ENCODE measurements at places on chromosomes 5 and 9.

GRCh38 chr5:92444888-92445287 lies 1061.8 kb upstream of the ARRDC3 start:
- no peak for DNase-seq

GRCh38 chr5:124643336-124643735 lies 103.1 kb downstream of the ZNF608 start:
- no peak for DNase-seq

GRCh38 chr9:93267091-93267541 lies 83.2 kb downstream of the WNK2 start:
- DNase-seq, result no peak

- no peak for DNase-seq
Measured at GRCh38 chr9:10172476-10172875, 440.3 kb downstream of the PTPRD start.

GRCh38 chr9:94865582-94866452 lies 139.3 kb downstream of the AOPEP start:
- peak; percentile 42 for DNase-seq

GRCh38 chr9:8783941-8784340 lies 984.4 kb upstream of the DMAC1 start:
- no peak for DNase-seq

DNA sequence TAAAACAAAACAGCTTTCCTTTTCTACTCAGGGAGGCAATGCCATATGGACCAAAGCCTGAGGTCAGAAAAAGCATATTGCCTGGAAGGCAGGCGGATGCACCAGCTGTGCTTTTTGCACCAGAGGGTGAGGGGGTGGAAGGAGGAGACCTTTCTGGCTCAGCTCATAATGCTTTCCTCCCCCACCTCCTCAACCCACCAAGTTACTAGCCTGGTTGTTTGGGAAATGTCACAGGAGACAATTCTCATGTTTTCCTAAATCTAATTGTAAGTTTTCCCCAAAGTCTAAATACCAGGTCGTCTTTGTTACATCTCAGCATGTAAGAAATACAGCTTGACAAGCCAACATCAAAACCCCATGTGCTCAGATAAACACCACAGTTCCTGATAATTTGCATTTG lies 72.6 kb upstream of the DMRTA1 start:
- DNase-seq, result no peak

GRCh38 chr5:81336556-81336955 lies 35.2 kb downstream of the ZCCHC9 start:
- DNase-seq, result no peak

DNA sequence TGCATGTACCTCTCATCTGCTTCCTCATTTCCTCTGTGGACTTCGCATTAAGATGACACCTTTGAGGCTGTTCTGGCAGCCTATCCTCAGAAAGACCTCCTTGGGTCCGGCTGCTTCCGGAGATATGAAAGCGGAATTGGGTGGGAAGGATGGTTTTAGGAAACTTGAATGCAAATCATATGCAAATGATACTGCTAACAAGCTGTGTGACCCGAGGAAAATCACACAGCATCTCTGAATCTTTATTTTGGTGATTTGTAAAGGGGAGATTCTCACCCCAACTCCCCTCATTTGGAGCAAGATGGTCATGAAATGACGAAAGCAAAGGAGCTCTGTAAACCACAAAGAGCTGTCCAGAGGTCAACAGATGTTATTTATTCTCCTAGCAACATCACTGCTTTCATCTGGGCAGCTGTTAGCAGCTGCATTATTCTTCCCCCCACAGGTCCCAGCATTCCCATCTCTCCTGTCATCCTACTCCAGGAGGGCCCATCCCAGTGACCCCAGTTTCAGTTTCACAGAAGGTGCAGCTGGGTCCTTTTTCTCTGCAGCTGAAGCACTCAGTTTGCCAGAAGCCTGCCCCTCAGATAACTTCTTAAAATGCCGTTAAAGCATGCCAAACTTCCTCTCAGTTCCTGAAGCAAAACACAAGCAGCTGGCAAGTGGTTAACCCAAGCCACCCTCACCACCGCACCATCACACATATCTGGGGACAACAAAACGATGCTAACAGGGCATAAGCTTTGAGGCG lies 269.5 kb downstream of the SEC61B start:
- DNase-seq, result peak; percentile 61

GRCh38 chr5:150488519-150489359 lies 19.2 kb upstream of the NDST1 start:
- peak; percentile 96 for DNase-seq

- no peak for DNase-seq
Measured at GRCh38 chr9:88923653-88924288, 67.5 kb upstream of the S1PR3 start.

DNA sequence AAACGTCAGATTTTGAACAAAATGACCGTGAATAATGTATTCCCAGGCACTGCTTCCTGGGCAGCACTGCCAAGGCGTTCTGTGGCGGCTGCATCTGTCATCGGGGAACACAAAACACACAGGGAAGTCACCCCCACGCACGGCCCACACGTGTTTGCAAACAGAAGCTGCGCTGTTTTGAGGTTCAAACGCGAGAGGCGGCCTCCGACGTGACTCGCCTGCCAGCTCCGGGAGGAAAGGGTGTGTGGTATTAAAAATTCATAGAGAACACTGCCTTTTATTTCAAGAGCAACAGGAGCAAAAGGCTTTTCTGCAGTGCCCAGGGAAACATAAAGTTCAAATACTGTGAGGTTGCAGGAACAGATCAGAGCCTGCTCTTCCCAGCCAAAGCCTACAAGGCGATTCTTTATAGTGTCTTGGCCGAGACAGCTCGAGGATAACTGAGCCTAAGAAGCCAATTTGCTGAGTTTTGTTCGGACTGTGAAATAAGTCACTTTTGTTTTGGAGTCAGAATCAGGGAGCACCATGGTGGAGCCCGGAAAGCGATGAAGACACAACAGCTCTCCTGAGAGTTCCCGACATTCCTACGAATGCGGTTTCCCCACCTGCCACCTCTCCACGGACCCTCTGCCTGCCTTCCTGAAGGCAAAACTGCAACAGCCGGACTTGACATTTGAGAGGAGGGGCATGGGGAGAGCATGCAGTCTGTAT lies 115.3 kb upstream of the IRX2 start:
- DNase-seq, result no peak

DNA sequence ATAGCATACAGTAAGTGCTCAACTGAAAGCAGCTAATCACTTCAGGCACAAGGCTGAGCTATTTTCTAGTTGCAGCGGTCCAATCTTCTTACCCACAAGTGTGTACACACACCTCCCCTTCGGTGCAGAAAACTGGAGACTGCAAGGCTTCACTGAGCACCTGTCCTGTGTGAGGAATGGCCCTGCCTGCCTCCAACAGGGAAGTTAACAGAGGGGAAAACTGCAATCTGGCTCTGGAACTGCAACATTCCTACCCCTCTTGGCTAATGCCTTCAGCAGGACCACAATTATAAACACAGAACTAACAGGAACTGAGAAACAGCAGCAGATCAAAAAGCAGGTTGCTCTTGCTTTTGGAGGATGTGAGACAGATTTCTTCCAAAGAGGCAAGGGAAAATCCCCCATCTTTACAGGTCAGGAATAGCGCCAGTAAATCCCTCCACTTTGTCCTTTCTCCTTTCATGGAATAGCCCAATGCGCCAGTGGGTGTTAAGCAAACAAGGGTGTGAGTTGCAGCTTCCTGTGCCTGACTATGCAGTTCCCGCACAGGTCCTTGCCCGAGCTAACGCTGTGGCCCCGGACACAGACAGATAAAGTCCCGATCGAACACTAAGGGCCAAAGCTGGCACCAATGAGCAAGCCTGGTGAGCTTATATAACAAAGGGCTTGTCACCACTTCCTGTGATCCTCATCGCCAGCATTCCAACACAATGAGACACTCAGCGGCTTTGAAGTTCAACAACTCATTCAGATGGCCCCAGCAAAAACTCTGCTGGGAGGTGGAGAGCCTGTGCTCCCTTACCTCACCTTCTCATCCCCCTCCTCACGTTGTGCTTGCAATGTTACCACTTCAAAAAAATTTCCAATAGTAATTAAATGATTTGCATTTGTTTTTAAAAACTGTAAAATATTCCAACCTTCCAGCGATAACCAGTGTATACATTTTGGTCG lies 21.5 kb downstream of the SHB start:
- DNase-seq, result peak; percentile 96

DNA sequence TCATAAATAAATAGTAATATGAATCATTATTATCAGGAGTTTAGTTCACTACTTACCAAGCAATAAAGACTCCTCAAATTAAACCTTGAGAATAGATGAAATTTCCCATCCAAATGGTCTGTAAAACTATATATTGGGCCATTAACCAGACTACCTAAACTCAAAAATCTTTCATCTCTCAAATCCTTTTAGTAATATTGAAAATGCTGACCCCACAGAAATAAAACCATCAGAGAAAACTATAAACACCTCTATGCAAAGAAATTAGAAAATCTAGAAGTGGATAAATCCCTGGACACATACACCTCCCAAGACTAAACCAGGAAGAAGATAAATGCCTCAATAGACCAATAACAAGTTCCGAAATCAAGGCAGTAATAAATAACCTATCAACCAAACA lies 723.2 kb downstream of the TLE4 start:
- DNase-seq, result no peak

DNA sequence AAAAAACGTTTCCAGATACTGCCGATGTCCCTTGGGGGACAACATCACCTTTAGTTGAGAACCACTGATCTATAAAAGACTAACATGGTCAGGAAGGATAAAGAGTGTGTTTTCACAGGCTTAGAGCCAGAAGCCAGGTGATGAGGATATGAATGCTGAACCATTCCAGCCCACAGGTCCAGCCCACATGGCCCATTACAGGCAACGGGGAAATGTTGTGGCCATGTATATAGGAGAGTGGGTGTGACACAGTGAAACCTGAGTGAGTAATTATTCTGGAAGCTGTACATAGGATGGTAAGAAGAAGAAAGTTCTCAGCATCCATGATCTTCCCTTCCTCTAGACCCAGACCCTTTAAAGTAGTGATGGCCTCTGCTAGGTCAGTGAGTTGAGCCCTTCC lies 56.0 kb upstream of the FOXI1 start:
- DNase-seq, result no peak

DNA sequence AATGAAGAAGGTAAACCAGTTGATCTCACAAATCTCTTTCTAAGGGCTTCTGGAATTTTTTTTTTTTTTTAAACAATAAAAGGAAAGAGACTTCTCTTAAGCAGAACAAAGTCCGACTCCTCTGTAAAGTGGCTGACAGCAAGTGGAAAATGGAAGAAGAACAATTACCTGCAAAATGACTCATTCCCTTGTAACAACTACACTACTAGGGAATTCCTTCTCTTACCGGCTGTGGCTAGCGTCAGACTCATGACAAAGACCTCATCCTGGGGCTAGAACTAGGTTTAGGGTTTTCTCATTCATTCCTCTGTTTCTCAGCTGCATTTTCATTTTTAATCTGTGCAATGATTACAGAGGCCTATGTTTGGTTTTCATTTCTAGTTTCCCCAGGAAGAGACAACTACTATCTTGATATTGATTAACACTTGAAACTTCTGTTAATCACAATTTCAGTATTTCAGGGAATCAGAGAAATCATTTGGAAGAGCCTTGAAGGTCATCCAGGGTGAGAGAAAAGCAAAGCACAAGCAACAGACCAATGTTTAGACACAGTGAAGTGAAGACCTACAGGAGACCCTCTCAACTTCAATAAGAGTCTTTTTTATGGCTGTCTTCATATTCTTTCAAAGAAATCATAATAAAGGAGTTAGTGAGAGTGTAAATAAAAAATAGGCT lies 437.9 kb downstream of the RAB3C start:
- DNase-seq, result no peak

DNA sequence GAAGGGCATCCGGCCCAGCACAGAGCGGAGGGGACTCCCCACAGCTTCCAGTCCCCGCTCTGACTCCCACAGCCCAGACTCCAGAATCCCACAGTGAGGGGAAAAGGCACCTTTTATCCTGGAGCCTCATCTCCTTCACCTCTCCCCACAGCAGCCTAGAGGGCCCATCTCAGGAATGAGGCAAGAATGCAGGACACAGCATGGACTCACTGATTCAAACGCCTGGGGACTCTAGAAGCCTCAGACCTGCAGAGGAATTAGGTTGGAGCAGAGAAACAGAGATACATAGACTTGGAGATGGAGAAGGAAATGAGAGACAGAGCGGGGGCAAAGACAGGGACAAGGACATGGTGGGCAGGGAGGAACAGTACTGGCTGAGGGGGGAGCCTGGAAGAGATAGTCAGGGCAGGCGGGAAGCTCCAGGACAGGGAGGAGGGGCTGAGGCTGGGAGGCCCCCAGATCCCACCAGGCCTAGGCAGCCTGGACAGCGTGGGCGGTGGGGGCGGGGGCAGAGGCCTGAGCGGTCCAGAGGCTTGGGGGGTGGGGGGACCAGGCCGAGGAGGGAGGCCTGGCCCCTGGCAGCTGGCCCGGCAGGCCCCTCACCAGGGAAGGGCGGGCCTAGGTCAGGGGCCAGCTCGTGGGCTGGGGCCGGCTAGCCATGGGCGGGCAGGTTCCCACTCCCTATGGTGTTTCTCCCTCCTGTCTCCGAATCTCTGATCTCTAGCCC lies 15.8 kb downstream of the CNTFR start:
- DNase-seq, result no peak

GRCh38 chr9:114433086-114433485 lies 45.3 kb upstream of the AKNA start:
- DNase-seq, result no peak

All from EH (cell line).